ENCODE measurements at places on chromosomes 1 and 21.

- DNase-seq = no peak
These were observed 25.8 kb downstream of the CLDN14 start for GRCh38 chr21:36454093-36454531.

DNA sequence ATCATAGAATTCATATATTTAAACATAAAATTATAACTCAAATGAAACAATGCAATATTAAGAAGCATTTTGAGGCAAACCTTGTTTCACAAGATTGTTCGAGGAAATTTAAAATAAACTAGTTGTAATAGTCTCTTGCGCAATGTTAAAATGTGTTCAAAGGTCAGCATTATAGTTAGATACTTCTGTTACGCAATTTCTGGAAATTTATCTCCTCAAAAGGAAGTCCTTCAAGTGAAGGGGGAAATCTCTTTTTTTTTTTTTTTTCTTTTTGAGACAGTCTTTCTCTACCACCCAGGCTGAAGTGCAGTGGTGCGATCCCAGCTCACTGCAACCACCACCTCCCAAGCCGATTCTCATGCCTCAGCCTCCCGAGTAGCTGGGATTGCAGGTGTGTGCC lies 52.1 kb downstream of the FMO4 start:
- no peak for DNase-seq

- no peak for DNase-seq
These were observed 24.4 kb downstream of the SZRD1 start for GRCh38 chr1:16391411-16391810.

GRCh38 chr1:210724768-210725167 lies 396.1 kb downstream of the HHAT start:
- DNase-seq = no peak

- DNase-seq = no peak
These were observed 272.9 kb downstream of the TGFB2 start for GRCh38 chr1:218617986-218618385.

DNA sequence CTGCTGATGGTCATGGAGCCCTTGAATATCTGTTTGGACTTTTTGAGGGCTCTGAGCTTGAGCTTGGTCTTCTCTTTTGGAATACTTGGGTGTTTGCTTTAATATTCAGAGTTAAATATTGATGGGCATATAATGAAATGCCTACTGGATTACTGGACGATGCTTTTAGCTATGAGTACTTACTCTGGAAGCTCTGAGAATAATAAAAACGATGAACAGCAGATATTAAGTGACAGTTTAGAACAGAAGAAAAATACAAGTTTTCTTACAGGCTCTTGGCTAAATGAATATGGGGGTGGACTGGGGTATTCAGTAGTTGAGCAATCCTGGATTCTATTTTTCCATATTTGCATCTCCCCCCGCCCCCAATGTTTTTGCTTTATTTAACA lies 20.7 kb downstream of the GALNT2 start:
- no peak for DNase-seq

DNA sequence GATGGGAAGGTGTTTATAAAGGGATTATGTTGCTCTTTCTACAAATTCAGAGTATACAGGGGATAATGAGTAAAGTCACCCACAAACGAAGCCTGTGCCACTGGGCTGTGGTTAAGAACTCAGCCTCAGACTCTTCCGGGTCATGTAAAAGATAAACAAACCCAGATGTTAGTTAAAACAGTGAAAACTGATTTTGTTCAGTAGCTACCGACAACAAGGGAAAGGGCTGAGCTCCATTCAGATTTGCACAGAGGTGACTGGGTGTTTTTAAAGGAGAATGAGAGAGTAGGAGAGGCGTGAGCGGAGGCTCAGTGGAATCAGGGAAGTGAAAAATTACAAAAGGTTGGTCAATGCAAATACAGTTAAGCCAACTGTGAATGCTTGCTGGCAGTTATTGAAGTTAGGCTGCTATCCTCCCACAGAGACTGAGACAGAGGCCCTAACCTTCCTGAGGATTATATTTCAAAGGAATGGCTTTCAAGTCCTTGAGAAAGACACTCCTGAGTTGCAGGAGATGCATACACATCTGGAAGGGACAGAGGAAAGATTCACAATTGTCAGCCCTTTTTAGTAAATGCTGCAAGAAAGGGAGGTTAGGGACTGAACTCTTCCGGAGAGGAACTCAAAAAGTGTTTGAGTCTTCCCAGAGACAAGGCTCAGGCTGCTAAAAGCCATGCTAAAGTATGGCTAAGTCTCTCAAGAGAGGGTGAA lies 29.9 kb upstream of the SAMD13 start:
- DNase-seq = no peak

DNA sequence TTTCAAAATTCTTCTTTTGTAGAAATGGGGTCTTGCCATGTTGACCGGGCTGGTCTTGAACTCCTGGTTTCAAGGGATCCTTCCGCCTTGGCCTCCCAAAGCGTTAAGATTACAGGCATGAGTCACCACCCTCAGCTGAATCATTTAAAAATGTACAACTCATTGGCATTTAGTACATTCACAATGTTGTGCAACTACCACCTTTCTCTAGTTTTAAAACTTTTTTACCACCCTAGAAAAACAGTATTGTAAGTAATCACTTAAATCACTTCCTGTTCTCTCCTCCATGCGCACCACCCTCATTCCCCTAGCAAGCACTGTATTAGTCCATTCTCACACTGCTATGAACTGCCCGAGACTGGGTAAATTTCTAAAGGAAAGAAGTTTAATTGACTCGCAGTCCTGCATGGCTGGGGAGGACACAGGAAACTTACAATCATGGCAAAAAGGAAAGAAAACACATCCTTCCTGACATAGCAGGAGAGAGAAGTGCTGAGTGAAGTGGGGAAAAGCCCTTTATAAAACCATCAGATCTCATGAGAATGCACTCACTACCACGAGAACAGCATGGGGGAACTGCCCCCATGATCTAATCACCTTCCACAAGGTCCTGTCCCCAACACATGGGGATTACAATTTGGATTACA lies 14.4 kb upstream of the THEM5 start:
- no peak for DNase-seq

DNA sequence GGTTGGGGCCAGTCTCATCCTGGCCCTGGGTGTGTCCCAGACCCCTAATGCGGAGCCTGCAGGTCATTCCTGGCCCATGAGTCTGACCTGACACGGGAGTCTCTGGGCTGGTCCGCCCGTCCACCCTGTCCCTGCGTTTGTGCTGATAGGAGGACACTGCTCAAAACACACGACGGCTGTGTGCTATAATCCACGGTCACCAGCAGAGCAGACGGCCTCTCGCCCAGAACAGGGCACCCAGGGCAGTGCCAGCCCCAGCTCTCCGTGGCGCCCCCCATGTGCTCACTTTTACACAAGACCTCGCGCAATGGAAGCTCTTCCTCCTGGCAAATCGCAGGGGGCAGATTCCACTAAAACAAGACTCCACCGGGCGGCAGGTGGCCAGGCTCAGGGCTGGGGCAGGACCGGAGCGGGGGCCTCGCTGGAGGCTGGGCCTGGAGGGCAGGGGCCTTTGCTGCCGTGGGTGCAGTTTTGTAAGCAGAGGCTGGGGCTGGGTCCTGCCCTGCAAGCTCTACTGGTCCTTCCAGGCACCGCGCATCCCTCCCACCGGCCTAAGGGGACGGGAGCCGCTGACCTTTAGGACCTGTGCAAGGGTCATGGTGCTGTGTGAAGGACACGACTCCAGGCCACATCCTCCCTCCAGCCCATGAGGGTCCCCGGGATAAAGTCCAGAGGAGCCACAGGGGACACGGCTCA lies 10.6 kb upstream of the SLC19A1 start:
- DNase-seq = no peak

DNA sequence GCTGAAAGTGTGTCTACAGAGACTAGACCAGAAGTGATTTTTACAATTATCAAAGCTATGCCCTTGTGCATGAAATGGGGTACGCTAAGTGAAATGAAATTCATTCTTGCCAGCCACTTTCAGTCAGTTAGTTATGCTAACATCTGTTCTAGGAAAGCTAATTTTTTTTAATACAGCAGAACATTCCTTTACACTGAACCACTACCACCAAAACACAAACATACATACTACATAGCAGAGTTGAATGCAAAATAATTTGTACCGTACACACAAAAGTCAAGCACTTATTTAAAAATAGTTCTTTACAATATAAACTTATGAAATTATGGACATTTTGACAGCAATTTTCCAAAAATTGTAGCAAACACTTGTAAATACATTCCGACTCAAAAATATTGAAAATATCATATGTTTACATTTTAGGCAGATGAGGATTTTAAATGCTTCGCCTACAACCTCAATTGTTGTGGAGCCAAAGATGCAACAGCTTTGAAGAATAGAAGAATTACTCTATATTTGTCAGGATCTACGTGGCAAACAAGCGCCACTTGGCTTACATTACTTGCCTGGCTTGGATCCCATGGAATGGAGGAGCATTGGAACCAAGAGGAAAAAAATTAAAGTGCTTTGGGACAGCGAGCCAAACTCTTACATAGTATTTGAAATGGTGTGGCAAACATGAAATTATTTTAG lies 30.6 kb downstream of the WLS start:
- DNase-seq = no peak

GRCh38 chr1:75165264-75165663 lies 31.1 kb downstream of the LHX8 start:
- no peak for DNase-seq

GRCh38 chr1:230490436-230490835 lies 64.3 kb upstream of the PGBD5 start:
- no peak for DNase-seq

DNA sequence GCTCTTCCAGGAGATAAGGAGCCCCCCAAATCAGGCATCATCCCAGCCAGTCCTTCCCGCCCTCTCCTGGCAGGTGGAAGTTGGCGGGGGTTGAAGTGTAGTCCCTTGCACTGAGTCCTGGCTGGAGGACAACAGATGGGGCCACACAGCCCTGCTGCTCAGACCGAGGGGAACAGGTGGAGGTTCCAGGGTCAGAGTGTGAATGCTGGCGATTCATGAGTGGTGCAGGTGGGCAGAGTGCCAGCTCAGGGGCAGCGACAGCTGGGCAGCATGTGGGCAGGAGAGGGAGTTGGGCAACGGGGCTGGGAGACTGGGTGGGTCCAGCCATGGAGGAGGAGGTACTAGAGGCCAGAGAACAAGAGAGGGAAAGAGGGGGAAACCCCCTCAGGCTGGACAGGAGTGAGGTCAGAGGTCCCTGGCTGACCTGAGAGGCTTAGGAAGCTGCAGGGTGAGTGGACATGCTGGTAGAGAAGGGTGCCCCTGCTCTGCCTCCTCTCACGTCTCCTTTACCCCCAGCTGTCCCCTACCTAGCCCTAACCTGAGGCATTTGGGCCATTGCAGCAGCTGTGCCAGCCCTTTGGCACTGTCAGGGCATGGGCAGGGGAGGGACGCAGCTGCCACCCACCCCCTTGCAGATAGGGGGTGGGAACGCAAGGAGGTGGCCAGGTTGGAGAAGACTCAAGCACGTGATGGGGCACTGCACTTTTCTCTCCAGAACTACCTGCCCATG lies 11.3 kb upstream of the ADORA1 start:
- DNase-seq = no peak

GRCh38 chr1:223837206-223837605 lies 8.5 kb downstream of the TP53BP2 start:
- no peak for DNase-seq

- no peak for DNase-seq
These were observed 69.4 kb upstream of the ROR1 start for GRCh38 chr1:63704443-63704842.

DNA sequence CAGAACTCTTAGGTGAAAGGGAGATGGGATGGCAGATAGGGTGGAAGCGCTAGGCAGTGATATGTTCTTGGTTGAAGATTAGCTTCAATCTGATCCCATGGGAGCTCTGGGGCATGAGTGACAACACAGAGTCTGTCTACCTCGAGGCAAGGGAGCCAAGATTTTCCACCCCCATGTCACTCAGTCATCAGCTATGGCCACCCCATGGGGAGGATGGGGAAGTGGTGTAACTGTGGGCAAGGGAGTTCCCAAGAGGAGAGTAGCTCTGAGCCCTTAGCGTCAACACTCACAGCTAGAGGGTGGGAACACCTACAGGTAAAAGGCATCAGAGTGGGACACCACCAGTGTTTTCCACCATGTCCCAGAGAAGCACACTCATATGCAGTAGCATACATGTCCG lies 30.3 kb upstream of the C1QA start:
- DNase-seq = no peak

DNA sequence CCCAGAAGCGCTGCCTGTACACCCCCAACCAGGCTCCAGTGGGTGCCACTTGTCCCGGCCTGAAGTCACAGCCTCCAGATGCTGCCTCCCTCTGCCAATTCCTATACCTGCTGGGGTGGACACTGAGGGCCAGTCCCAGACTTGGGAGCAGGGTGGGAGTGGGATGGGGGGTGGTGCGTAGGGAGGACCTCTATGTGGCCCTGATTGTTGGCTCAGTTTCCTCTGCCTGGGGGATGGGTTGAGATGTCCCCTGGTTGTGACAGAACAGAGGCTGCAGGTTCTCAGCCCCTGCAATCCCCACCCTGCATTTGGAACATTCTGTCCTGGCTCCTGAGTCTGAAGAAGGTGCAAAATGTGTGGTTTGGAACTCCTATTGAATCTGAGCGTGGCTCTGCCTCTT lies 27.2 kb downstream of the RAB7B start:
- no peak for DNase-seq

DNA sequence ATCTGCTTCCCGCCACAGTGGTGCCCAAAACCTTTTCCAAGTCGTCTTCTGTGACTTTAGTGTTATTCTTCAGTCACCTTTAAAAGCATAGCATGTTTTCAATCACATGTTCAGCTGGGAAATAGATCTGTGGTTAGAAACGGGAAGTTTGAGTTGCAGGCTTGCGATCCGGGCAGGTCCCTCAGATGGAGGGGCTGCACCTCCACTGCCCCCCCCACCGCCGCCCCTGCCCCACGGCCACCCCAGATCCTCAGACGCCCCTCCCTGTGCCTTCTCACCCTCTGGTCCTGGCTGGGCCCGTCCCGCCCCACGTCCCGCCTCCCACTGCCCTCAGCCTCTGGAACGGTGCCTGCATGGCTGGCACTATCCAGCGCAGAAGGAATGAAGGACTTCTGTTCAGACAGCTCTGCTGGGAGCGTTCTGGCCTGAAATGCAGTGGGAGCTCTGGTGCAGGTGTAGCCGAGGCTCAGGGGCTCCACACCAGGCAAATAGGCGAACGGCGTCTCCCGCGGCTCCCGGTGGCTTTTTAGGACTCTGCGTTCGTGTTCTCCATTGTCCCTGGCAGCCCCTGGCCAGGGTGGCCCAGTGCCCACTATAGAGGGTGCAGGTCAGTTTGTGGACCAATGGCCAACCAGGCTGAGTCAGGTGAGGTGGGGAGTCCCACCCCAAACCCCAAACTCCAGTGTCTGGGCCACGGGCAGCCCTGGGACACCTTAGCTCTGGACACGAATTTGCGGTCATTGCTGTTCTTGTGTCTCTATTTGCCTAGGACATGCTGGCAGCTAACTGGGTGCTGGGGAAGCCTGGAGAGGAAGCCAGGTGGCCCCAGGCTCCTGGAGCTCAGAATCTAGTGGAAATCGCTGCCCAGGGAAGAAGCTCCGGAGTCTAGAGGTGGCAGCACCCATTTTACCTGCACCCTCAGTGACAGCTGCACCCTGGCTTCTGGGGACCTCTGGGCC lies 67.1 kb downstream of the FAAP20 start:
- no peak for DNase-seq

DNA sequence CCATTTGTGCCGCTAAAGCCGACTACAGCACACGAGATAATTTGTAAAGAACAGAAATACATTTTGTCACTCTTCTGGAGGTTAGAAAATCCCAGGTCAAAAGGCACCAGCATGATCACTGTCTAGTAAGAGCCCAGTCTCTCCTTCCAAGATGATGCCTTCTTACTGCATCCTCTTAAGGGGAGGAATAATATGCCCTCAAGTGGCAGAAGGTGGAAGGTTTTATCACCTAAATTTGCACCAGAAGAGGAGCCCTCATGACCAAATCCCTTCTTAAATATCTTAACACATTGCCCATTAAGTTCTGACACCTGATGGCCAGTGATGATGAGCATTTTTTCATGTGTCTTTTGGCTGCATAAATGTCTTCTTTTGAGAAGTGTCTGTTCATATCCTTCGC lies 326.7 kb upstream of the RGS18 start:
- DNase-seq = no peak

Data from stimulated activated CD4-positive, alpha-beta T cell treated with anti-CD3 and anti-CD28 coated beads, Interleukin-1b, Interleukin-23, amount 100 ng/mL, for 24 hours (primary cell).